ENCODE measurements at places on chromosomes 4 and X.

DNA sequence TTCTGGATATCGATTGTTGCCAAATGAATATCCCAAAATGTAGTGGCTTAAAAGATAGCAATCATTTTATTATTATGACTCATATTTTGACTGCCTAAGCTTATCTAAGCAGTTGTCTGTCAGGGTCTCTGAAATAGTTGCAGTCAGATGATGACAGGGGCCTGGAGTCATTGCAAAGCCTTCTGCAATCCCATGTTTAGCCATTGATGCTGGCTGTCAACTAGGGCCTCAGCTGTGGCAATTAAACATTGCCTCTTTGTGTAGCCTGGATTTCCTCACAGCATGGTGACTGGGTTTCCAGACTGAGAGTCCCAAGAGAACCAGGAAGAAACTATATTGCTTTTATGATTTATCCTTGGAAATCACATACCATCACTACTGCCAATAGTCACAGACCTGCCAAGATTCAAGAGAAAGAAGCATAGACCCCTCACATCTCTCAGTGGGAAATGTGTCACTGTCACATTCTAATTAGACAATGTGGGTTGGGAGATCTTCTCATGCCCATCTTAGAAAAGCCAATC is 227.3 kb upstream of the NOCT start:
- DNase-seq = no peak

- DNase-seq = no peak
These were observed 99.1 kb upstream of the EDNRA start for GRCh38 chr4:147381749-147382148.

DNA sequence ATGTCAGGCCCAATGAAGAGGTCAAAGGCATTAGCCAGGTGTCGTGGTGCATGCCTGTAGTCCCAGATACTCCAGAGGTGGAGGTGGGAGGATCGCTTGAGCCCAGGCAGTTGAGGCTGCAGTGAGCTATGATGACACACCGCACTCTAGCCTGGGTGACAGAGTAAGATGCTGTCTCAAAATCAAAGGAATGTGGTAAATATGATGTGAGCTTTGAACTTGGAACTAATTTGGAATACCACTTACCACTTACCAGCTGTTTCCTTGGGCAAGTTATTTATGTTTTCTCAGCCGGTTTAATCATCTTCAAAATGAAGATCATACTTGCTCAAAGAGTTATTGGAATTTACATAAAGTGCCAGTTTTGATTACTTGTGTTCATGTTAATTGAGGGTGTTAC is 23.8 kb upstream of the SEPSECS start:
- no peak for DNase-seq

DNA sequence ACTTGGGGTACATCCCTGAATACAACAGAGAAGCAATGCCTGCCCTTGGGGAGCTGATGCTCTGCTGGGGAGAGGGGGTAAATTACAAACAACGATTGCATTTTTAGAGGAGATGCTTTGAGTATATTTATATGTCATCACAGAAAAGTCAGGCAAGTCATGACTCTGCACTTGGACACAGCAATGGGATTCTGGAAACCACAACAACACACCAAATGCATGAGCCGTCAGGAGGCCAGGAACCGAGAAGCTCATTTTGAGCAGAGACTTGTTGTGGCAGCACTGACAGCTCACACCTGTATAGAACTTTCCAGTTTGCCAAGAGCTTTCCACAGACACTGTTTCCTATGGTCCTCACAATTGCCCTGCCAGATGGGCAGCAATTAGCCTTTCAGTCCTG is 113.2 kb upstream of the RBPJ start:
- no peak for DNase-seq

- no peak for DNase-seq
These were observed 50.0 kb downstream of the GALNT7 start for GRCh38 chr4:173218411-173219125.

DNA sequence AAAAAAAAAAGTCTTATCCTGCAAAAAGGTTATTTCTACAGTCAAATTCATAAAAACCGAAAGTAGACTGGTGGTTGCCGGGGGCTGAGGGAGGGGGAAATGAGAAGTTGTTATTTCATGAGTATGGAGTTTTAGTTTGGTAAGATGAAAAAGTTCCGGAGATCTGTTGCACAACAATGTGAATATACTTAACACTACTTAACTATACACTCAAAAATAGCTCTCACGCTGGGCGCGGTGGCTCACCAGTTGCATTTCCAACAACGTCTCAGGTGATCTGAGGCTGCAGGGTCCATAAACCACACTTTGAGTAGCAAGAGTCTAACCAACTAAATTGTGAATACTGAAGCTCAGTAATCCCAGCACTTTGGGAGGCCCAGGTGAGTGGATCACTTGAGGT is 52.4 kb downstream of the ANOS1 start:
- no peak for DNase-seq

- no peak for DNase-seq
These were observed 13.3 kb upstream of the TMEM271 start for GRCh38 chr4:589219-589963.

DNA sequence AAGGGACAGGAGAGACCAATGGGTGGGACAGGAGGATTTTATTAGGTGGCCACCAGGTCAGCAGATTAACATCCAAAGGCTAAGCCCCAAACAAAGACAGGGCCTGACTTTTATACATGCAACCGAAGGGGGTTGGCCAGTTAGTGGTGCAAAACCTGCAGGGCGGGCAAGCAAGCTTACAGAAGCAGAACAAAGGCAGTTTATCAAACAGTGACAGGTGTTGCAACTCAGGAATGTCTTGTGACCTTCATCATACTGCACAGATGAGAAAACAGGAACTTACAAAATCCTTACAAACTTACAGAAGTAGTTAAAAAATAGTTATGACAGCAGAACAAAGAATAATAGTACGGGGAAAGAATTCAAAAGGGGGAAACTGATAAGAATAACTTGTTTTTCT is 708.1 kb downstream of the GLUD2 start:
- no peak for DNase-seq

DNA sequence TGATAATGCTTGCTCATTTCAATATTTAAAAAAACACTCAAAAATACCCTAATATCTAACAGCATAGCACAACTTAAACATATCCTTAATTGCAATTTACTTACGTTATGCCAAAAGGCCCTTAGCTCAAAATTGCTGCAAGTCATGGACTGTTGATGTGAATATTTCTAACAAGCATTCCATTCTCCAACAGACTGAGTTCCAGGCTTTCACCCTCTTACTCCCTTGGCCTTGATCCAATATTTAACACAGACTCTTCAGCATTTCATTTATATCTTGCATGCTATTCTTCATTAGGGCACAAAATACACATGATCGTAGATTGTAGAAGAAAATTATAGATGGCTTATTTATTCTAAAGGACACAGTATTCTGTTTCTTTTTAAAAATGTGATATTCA is 96.5 kb downstream of the RNF150 start:
- no peak for DNase-seq

DNA sequence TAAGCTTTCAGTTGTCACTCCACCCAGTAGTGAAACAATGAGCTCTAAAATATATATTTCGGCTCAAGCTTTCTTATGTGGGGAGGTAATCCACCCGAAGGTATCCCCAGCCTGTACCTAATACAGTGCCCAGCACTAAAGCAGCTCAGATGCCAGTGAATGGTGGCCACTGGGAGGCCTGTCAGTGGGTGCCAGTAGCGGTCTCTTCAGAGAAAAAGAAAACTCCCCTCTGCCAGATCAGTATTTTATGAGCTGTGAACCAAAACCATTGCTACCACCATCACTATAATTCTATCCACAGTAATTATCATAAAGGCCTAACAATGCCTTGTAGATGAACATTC is 835 bp upstream of the NFKB1 start:
- DNase-seq = no peak

GRCh38 chr4:107939307-107939706 is 8.0 kb downstream of the CYP2U1 start:
- peak; percentile 30 for DNase-seq

DNA sequence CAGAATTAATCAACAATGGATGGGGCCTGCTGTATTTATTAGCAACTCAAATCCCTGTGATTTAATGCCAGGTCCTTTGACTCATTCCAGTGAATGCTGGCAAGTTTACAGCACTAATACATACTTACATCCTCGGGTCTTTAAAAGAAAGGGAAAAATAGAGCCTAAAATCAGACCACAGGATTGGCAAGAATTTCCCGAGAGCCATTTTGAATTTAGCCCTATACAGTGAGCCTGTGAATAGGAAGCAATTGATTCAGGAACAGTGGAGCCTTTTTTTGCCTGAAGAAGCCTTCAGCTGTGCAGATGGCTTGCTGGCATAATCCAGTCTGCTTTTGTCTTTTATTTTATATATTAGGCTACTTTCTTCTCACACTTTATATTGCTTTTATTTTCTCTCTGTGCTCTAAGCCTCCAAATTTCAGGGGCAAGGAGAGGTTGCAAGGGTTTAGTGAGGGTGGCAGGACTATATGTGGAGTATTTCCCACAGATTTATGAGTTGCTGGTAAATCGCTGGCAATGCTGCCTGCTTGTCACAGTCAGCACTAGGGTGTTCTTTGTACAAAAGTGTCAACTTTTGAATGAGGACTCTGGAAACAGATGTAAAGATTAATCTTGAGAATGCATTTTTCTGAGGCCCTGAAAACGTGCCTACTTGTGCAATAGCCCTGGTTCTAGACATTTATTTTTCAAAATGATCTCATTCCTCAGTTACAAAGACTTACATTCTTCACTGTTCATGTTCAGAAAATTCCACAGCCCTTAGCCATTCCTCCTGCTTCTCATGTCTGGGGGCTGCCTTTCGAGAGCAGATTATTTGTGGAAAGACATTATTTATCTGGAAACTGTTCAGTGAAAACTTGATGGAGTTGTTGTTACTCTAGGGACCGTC is 303.5 kb downstream of the SPRY1 start:
- peak; percentile 35 for DNase-seq

- DNase-seq = no peak
These were observed 57.7 kb downstream of the TBL1X start for GRCh38 chrX:9522378-9523155.

- no peak for DNase-seq
These were observed 47.3 kb downstream of the SETD7 start for GRCh38 chr4:139508581-139509237.

DNA sequence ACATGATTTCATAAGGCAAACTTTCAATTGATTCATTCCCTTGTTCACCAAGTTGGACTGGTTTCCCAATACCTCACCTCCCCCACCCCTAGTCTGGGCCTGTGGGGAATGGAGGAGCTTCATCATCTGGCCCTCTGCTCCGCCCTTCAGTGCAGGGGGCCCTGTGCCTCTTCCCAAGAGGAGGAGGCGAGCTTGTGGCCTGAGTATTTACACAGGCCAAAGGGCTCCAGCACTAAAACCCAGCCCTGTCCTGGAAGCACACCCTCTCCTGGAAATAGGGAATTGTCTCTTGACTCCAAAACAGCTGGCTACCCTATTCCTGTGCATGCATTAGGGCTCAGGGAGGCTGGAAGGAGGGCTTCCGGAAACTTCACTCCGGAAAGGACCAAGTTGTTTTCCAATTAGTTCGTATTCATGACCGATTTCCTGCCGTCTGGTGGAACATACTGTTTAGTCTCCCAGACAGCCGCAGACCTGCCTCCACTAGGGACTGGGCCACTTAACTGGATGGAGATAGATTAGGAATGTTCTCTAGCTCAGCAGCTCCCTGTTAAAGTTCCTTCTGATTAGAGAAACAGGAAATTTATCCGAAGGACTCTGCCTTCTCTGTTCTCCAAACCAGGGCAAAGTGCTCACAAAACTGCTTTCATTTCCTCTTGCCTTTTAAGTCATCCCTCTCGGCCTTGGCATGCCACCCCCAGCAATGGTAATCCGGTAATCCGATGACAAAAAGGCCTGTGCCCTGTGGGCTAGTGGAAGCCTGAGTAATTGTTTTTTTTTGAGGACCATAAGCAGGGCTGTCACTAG is 5.8 kb downstream of the SRPX2 start:
- no peak for DNase-seq

GRCh38 chrX:154074199-154074598 is 23.3 kb downstream of the MECP2 start:
- DNase-seq = peak; percentile 52

GRCh38 chr4:85556283-85556682 is 81.3 kb downstream of the ARHGAP24 start:
- no peak for DNase-seq

DNA sequence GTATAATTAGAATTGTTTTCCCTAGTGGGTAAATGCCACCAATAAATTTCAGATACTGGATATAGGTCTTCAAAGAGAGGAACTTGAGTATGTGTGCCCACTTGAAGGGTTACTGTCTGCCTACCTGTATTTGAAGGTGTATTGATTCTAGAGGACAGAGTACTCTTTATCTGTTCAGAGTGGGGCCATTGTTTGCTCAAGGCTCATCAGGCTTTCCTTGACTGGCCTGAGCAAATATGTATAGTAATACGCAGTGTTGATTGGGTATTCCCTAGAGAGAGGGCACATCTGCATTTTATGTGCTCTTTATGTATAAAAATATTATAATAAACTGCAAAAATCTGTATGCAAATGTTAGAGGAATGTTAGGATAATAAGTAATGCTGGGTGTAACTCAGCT is 23.7 kb downstream of the RP2 start:
- no peak for DNase-seq

GRCh38 chrX:52504551-52504950 is 8.9 kb downstream of the XAGE1A start:
- DNase-seq = no peak

GRCh38 chr4:85577307-85577706 is 102.4 kb downstream of the ARHGAP24 start:
- no peak for DNase-seq

DNA sequence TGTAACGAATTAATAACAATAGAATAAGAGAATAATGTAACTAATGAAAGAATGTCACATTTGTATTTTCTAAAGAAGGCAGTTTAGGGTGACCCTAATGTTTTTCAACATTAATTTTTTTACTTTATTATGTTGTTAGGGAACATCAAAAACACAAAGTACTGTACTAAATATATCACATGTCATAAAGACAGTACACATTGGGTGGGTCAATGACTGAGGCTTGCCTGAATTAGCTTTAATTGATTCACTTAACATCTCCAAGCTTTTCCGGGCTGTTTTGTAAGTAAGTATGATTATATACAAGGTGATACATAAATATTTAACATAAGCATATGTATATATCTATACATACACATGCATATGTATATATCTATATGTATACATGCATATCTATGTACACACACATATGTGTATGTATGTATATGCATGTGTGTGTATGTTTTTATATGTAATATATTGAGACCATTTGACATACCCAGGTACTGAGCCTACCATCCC is 43.4 kb upstream of the KLF3 start:
- DNase-seq = no peak

GRCh38 chrX:23802431-23802830 is 19.5 kb downstream of the SAT1 start:
- DNase-seq = no peak

GRCh38 chr4:133592106-133592505 is 443.0 kb downstream of the PCDH10 start:
- DNase-seq = no peak

- peak; percentile 97 for DNase-seq
These were observed at the start of gene BLOC1S4 for GRCh38 chr4:6716018-6716911. Gene BLOC1S4, plus strand, starts transcription at chr4:6716174. Its CDS starts 36 bp downstream, at chr4:6716210.

GRCh38 chr4:26075583-26075982 is 161.6 kb downstream of the SMIM20 start:
- no peak for DNase-seq

- DNase-seq = no peak
These were observed 81.6 kb downstream of the KDM6A start for GRCh38 chrX:44954562-44954961.

GRCh38 chr4:76011700-76012387 is 4.5 kb upstream of the CXCL9 start:
- no peak for DNase-seq

All from trophoblast cell (in vitro differentiated cells and primary cell).